Astrocyte (in vitro differentiated cells and primary cell): ENCODE measurements at places on chromosomes 1 and 21. TPM values are rescaled to one million over a fixed set of nuclear protein-coding genes. Genes with fewer than 3 reads are reported as not detected.

DNA sequence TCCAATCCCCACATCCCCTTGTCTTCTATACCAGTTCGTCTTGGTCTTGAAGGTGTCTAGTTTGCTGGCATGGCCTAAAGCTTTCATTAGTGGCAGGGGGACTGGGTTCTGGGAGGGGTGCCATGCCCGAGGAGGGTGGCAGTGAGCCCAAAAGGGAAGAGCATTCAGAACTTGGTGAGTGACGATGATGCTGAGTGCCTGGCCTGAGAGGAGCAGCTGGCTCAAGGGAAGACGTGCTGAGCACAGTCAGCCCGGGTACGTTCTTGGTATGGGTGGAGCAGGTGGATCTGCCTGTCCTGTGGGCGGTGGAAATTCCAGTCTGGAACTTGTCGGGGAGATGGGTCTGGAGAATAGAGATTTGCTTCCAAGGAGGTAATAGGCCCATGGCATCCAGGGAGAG, 4.6 kb downstream of the FDPS start:
- no peak for DNase-seq

GRCh38 chr1:228998179-228998578, 262.9 kb downstream of the RHOU start:
- DNase-seq, result no peak

The S100A9 gene
- 1.8 TPM in 1 of 2 replicates, not detected in the other for total RNA-seq

The CFAP410 gene
- 10.1 and 10.4 TPM in 2 replicates for total RNA-seq
